BE2C (cell line): ENCODE measurements at places on chromosomes 6 and 20.
A peak's percentile ranks its signal among the peaks of the same experiment; 100 is the strongest.

- DNase-seq, result peak; percentile 84
These were observed 15.7 kb downstream of the NRSN2 start for GRCh38 chr20:362271-363254.

GRCh38 chr20:43746344-43747137 lies 19.7 kb upstream of the GTSF1L start:
- peak; percentile 82 for DNase-seq

DNA sequence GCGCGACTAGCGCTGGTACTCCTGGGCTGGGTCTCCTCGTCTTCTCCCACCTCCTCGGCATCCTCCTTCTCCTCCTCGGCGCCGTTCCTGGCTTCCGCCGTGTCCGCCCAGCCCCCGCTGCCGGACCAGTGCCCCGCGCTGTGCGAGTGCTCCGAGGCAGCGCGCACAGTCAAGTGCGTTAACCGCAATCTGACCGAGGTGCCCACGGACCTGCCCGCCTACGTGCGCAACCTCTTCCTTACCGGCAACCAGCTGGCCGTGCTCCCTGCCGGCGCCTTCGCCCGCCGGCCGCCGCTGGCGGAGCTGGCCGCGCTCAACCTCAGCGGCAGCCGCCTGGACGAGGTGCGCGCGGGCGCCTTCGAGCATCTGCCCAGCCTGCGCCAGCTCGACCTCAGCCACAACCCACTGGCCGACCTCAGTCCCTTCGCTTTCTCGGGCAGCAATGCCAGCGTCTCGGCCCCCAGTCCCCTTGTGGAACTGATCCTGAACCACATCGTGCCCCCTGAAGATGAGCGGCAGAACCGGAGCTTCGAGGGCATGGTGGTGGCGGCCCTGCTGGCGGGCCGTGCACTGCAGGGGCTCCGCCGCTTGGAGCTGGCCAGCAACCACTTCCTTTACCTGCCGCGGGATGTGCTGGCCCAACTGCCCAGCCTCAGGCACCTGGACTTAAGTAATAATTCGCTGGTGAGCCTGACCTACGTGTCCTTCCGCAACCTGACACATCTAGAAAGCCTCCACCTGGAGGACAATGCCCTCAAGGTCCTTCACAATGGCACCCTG lies 1.6 kb downstream of the TPBG start:
- DNase-seq, result peak; percentile 50

DNA sequence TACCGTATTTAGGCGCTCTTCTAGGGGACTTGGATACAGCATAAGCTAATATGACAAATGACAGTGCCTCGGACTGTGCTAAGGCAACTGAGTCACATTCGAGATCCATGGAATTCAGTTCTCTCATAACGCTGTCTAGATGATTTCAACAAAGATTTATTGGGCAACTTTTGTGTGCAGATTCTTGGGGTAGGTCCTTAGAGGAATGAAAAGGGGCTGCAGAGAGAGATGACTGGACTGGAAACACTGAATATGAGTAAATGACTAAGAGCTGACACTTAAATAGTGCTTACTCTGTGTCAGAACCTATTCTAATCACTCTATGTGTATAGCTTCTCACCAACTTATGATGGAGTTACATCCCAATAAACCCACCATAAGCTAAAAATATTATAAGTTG lies 36.4 kb upstream of the MARCKS start:
- no peak for DNase-seq

DNA sequence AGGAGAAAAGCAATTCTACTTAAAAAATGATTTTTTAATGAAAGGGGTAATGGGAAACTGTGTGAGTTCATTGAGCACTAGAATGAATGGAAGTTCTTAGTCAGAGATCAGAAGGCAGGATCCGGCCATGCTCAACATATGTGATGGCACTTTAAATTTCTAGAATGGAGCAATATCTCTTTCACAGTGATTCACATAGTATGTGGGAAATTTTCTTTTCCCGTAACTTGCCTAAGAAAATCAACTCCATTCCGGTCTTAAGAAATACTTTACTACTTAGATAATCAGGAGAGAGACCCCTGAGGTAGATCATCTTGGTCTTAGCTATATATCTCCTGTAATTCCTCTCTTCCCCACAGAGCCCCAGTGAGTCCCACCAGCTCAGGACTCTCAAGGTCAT lies 131.8 kb downstream of the SCML4 start:
- DNase-seq, result no peak
